ENCODE measurements at places on chromosomes 11 and 22. TPM values are rescaled to one million over a fixed set of nuclear protein-coding genes. Genes with fewer than 3 reads are reported as not detected.
A peak's percentile ranks its signal among the peaks of the same experiment; 100 is the strongest.

MIOX gene
- total RNA-seq: not detected

NRIP3 gene
- 0.39 TPM for total RNA-seq

OR8D1 gene
- total RNA-seq: not detected

CCDC15 gene
- 2.2 TPM for total RNA-seq

MMP7 gene
- total RNA-seq: not detected

LRRC10B gene
- total RNA-seq: not detected

TRIM51 gene
- not detected for total RNA-seq

GRCh38 chr11:57440744-57441414, 14.0 kb upstream of the SLC43A3 start:
- H3K4me3 ChIP-seq: no peak overlapping the region
- H3K27me3 ChIP-seq: no peaks in the 10 kb centered on the region
- no peaks in the 10 kb centered on the region for H3K4me1 ChIP-seq
- DNase-seq: no peak
- no peaks in the 10 kb centered on the region for H3K36me3 ChIP-seq

GRCh38 chr11:31114442-31114841, 255.1 kb downstream of the DCDC1 start:
- no peaks in the 10 kb centered on the region for H3K36me3 ChIP-seq
- H3K4me1 ChIP-seq: no peaks in the 10 kb centered on the region
- no peak overlapping the region for H3K27ac ChIP-seq

DNA sequence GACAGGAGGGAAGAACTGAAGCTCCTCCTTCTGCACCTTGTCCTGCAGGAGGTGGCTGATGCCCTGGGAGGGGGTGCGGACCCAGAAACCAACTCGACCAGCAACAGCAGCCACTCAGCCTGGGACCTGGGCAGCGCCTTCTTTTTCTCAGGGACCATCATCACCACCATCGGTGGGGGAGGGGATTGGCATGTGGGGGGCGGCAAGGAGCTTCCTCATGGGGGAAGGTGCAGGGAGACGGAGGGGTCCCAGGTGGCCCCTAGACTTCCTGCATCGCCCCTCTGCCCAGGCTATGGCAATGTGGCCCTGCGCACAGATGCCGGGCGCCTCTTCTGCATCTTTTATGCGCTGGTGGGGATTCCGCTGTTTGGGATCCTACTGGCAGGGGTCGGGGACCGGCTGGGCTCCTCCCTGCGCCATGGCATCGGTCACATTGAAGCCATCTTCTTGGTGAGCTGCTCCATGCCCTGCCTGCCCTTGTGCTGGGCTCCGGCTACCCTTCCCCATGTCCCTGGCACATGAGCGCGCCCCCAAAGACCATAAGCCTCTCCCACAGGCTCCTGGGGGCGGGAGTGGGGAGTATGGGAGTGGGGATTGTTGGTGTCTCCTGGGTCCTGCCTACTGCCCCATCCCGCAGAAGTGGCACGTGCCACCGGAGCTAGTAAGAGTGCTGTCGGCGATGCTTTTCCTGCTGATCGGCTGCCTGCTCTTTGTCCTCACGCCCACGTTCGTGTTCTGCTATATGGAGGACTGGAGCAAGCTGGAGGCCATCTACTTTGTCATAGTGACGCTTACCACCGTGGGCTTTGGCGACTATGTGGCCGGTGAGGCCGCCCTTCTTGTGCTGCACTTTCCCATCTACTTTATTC, 3.1 kb upstream of the CATSPERZ start:
- H3K36me3 ChIP-seq: no peaks in the 10 kb centered on the region
- peaks cover 100% of the 10 kb centered on the region for H3K27me3 ChIP-seq
- H3K4me1 ChIP-seq: peaks cover 60% of the 10 kb centered on the region

DNA sequence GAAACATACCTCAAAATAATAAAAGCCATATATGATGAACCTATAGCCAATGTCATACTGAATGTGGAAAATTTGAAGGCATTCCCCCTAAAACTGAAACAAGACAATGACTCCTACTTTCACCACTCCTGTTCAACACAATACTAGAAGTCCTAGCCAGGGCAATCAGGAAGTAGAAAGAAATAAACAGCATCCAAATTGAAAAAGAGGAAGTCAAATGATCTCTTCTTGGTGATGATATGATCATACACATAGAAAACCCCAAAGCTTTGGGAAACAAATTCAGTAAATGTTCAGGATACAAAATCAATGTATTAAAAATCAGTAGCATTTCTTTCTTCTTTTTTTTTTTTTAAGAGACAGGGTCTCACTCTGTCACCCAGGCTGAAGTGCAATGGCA, 109.9 kb downstream of the DLG2 start:
- no peaks in the 10 kb centered on the region for H3K36me3 ChIP-seq
- H3K27me3 ChIP-seq: no peaks in the 10 kb centered on the region
- no peak overlapping the region for H3K27ac ChIP-seq
- DNase-seq: no peak
- H3K4me3 ChIP-seq: no peak overlapping the region
- H3K4me1 ChIP-seq: no peaks in the 10 kb centered on the region

DNA sequence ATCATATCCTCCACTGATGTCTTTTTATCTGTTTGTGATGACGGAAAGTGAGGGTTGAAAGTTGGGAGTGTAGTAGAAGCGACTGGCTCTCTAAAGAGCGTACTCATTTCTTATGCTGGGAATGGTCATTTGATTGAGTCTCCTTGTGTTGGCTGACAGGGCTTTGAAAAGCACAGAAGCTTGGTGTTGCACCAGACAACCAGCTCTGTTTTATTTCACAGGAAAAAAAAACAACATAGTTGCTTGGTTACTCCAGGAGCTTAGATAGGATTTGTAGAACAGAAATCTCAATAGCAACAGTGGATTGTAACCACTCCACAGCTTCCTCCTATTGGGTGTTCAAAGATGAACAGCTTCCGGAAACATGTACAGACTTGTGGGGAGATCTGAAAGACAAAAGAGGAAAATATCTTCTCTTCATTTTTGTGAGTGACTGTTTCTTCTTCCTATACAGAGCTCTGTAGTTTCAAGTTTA, 2.7 kb downstream of the RBM14 start:
- DNase-seq: no peak
- peaks cover 53% of the 10 kb centered on the region for H3K4me1 ChIP-seq
- peaks cover 45% of the 10 kb centered on the region for H3K36me3 ChIP-seq
- peak overlapping the region; percentile 91 for H3K4me3 ChIP-seq
- H3K27ac ChIP-seq: peak overlapping the region; percentile 96

GRCh38 chr22:42613872-42614301, 796 bp downstream of the POLDIP3 start:
- H3K4me3 ChIP-seq: peak overlapping the region; percentile 63
- H3K27ac ChIP-seq: peak overlapping the region; percentile 90
- peaks cover 49% of the 10 kb centered on the region for H3K4me1 ChIP-seq
- peaks cover 44% of the 10 kb centered on the region for H3K36me3 ChIP-seq
- no peak for DNase-seq
- H3K27me3 ChIP-seq: no peaks in the 10 kb centered on the region

GRCh38 chr11:110573411-110573810, 138.8 kb downstream of the ARHGAP20 start:
- H3K27me3 ChIP-seq: no peaks in the 10 kb centered on the region
- H3K4me1 ChIP-seq: no peaks in the 10 kb centered on the region
- no peaks in the 10 kb centered on the region for H3K36me3 ChIP-seq
- no peak for DNase-seq

GRCh38 chr11:47856186-47856585, 8.0 kb upstream of the NUP160 start:
- H3K27ac ChIP-seq: peak overlapping the region; percentile 73
- peaks cover 99% of the 10 kb centered on the region for H3K4me1 ChIP-seq
- DNase-seq: no peak
- H3K27me3 ChIP-seq: no peaks in the 10 kb centered on the region

DNA sequence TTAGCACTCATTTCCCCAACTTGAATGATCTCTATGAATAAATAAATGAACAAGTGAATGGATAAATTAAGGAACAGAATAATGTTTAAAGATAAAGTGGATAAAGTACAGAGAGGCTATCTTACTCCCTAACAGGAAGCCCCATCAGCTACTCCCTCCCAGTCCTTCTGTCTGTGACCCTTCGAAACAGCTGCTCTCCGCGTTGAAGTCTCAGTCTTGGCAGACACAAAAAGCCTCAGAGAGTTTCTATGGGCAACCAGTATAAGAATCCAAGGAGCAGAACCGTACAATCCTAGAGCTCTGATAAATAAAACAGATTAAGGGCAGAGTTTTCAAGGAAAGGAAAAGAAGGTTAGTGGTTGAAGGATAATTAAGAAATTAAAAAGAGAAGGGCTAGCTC, 35.0 kb downstream of the GUCY1A2 start:
- no peak overlapping the region for H3K27ac ChIP-seq
- no peaks in the 10 kb centered on the region for H3K36me3 ChIP-seq
- no peak for DNase-seq

DNA sequence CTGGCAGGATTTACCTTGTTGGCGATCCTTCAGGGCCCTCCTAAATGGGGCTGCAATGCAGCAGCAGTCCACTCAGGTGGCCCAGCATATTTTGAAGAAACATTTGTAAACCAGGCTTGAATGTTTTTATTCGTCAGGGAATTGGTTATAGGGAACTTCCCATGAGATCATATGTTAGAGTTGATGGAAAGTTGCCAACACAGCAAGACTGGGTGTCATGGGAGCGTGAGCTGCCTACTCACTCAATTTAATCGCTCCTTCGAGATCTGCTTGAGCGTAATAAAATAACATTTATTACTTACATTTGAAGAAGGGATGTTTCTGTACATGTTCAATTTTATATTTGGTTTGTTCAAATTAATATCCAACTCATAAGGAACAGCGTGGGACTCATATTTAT, 19.4 kb downstream of the OR2AT4 start:
- H3K4me3 ChIP-seq: no peak overlapping the region
- no peak overlapping the region for H3K27ac ChIP-seq
- no peaks in the 10 kb centered on the region for H3K36me3 ChIP-seq
- no peaks in the 10 kb centered on the region for H3K4me1 ChIP-seq

DNA sequence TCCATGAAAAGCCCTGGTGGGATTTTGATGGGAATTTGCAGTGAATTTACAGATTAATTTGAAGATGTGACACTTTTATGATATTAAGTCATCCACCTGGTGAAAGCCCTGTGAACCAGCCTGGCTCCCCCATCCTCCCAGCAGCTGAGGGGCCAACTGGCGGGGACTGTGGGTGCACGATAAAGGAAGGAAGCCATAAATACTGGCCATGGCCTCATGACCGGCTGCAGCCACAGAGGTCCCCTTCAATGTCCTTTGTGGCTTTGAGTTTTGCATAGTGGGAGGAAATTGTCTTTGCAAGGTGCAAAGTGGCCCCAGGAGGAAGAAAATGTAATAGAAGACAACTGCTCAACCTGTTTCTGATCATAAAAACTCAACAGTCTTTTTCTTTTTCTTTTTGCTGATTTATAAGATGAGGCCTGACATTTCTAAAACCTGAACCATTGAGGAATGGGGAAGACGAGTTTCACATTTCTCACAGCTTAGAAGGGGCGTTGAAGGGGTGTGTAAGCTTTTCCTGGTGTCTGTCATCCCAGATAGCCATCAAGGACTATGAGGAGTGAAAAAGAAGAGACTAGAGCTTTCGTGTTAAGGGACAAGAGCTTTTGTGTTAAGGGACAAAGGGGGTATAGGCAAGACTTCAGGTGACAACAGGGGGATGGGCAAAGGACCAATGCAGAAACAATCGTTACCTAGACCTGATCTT, 6.3 kb upstream of the NDUFV1 start:
- H3K36me3 ChIP-seq: no peaks in the 10 kb centered on the region
- no peak overlapping the region for H3K4me3 ChIP-seq
- H3K27me3 ChIP-seq: no peaks in the 10 kb centered on the region
- H3K27ac ChIP-seq: peak overlapping the region; percentile 40

- no peaks in the 10 kb centered on the region for H3K36me3 ChIP-seq
- H3K27ac ChIP-seq: no peak overlapping the region
- DNase-seq: no peak
Measured at GRCh38 chr11:35014346-35014745, 97.9 kb downstream of the PDHX start.

- no peaks in the 10 kb centered on the region for H3K4me1 ChIP-seq
- no peak overlapping the region for H3K27ac ChIP-seq
Measured at GRCh38 chr22:32097881-32098499, 54.9 kb downstream of the SLC5A1 start.

DNA sequence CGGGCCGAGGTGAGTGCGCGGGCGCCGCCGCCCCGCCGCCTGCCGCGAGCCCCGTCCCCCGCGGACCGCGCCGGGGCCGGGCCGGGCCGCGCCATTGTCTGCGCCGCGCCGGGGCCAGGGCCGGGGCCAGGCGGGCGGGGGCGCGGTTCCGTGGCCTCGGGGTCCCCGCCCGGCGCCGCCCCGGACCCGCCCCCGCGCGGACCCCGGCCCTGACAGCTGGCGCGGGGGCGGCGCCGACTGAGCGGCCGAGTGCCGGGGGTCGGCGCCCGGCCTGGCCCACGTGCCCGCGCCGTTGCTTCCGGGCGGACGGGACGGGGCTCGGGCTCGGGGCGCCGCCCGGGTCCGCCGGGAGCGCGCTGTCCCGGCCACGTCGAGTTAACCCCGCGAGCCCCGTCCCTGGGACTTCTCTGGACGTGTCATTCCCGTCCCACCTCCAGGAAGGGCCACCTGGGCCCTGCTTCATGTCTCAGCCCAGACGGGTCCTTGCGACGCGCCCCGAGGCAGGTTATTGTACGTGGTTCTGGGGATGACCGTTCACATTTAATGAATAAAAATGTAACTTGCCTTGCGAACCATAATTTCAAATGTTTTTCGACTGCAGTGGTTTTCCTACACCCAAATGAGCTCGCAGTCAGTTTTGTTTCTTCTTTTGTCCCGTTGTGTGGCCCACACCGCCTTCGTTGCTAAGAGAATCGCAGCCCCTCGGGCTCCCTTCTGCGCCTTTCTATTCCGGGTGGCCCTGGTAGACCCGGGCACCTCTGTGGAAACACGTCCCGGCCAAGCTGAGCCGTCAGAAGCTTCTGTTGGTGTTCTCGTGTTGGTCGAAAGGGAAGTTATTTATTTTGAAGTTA, 562 bp downstream of the ZBED4 start:
- peaks cover 12% of the 10 kb centered on the region for H3K27me3 ChIP-seq
- no peaks in the 10 kb centered on the region for H3K36me3 ChIP-seq
- peak overlapping the region; percentile 74 for H3K27ac ChIP-seq
- peaks cover 68% of the 10 kb centered on the region for H3K4me1 ChIP-seq
- H3K4me3 ChIP-seq: peak overlapping the region; percentile 68
- DNase-seq: peak; percentile 91

DNA sequence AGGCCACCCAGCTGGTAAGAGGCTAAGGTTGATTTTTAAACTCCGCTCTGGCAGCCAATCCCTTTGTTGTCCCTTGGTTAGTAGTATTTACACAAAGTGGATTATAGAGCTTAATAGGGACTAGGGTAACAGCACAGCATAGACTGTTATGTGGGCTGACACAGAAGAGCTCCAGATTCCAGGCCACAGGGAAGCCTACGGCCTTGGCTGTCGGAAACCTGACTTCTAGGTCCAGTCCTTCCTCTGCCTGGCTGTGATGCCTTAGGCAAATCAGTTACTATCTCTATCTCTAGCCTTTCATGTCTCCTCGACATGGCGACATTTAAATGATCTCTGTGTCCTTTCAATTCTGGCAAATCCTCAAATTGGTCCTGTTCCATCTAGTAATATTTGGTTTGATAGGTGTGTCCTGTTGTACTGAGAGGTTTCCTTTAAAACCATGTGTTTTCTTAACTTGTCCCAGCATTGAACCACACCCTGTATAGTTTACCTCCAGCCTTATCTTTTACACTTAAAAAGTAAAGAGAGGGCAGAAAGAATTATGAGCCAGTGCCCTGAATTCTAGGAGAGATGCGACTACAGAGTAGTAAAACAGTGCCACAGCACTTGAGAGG, 4.2 kb downstream of the MMP1 start:
- no peak overlapping the region for H3K27ac ChIP-seq
- H3K4me3 ChIP-seq: no peak overlapping the region
- no peaks in the 10 kb centered on the region for H3K36me3 ChIP-seq
- no peaks in the 10 kb centered on the region for H3K27me3 ChIP-seq
- DNase-seq: no peak

GRCh38 chr22:38313384-38313955, 3.8 kb downstream of the CSNK1E start:
- peak overlapping the region; percentile 93 for H3K27ac ChIP-seq
- peaks cover 37% of the 10 kb centered on the region for H3K36me3 ChIP-seq
- DNase-seq: peak; percentile 85
- peaks cover 95% of the 10 kb centered on the region for H3K4me1 ChIP-seq
- H3K4me3 ChIP-seq: peak overlapping the region; percentile 59

Measured in spleen (tissue), 13 donors.